Retinal pigment epithelial cell (primary cell): ENCODE measurements at places on chromosomes 2 and 18.

GRCh38 chr2:85254540-85255300 is 73.1 kb downstream of the TGOLN2 start:
- no peak for DNase-seq

- DNase-seq: no peak
Observed at GRCh38 chr2:129004485-129004884, 685.8 kb upstream of the HS6ST1 start.

DNA sequence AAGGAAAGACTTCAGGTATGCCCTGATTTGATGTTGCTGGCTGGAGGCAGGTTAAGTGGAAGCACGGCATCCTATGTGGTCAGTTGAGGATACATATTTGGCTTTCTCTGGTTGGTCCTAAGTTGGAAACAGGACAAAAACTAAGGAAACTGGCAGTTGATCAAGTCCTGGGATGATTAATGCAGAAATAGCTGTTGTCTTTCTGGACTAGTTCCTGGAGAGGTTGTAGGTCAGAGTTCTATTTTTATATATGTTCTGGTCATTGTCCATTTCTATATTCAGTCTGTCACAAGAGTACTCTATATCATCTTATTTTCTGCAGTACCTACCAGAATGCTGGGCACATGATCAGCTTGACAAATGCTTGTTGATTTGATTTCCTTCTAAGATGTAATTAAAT is 4.0 kb upstream of the SLC35F5 start:
- DNase-seq: no peak

GRCh38 chr18:79718126-79718525 is 38.5 kb downstream of the CTDP1 start:
- DNase-seq: no peak

DNA sequence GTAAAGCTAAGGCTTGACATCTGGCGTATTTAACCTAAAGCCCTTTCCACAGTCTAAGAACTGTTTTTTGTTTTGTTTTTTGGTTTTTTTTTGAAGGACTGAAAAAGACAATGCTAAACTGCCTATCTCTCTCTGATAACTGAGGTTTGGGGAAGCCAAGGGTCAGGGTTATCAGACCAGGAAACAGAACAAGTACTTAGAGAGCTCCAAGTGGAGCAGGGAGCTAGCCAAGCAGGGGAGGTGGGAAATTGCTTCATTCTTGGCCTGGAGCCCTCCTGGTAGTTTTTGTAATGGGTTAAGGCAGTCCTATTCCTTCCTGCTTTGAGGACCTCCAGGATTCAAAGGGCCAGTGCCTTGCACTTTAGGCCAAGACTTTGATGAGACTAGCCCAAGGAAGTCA is 154.3 kb upstream of the LTBP1 start:
- no peak for DNase-seq

DNA sequence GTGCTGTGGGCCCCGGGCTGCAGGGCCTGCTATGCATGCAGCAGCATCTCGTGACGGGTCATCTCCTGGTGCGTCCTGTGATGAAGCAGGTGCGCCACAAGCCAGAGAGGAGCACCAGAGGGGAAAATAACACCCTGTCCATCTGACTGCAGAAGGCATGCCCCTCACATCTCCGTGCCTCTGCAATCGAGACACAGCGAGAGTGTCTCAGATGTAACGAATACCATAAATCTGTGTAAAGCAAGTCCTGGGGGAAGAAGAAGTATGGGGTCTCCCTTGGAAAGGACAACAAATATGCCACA is 137.5 kb downstream of the PTGR3 start:
- no peak for DNase-seq

- DNase-seq: peak; percentile 54
Observed at GRCh38 chr2:73823916-73824523, 4.7 kb upstream of the STAMBP start.

DNA sequence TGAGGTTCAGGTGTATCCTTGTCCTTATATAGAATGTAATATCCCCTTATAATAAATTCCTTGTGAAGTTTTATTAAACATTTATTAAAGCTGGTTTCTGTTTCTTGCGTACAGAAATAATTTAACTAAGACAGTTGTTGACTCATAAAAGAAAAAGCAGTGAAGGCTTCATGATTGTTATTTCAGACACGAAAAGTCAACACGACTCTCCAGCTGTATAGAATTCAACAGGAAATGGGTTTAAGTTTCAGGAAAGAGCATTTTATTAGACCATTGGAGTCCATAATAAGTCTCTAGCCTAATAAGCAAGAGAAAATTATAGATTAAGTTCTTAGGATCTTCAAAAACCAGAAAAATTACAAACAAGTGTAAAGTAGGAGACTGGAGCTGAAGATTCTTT is 62.2 kb downstream of the KCNE4 start:
- no peak for DNase-seq

DNA sequence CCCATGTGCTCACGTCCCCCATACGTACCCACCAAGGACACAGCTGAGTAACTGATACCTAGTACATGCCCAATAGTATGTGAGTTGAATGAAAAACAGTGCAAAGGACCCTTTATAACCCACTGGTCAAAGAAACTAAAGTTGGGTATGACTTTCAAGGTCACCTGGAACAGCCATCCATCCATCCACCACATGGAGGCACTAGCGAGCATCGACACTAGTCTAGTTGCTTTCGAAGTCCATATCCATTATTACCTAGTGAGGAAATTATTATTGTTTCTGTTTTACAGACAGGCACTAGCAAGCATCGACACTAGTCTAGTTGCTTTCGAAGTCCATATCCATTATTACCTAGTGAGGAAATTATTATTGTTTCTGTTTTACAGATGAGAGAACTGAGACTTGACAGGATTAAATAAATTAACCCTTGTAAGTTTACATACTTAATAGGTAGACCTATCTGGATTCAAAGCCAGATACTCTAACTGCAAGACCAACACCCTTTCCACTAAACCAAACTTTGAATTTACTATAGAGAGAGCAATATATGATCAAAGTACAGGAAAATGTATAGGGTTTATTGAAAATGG is 233.7 kb downstream of the METTL4 start:
- DNase-seq: no peak

DNA sequence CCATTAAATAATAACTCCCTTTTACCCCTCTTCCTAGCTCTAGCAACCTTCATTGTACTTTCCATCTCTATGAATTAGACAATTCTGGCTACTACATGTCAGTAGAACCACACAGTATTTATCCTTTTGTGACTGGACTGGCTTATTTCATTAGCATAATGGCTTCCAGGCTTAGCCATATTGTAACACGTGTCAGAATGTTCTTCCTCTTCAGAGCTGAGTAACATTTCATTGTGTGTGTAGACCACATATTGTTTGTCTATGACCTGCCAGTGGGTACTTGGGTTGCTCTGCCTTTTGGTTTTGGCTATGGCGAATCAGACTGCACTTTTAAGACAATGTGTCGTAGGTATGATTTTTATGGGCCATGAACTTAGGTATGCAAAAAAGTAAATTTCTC is 20.9 kb downstream of the TSN start:
- no peak for DNase-seq

DNA sequence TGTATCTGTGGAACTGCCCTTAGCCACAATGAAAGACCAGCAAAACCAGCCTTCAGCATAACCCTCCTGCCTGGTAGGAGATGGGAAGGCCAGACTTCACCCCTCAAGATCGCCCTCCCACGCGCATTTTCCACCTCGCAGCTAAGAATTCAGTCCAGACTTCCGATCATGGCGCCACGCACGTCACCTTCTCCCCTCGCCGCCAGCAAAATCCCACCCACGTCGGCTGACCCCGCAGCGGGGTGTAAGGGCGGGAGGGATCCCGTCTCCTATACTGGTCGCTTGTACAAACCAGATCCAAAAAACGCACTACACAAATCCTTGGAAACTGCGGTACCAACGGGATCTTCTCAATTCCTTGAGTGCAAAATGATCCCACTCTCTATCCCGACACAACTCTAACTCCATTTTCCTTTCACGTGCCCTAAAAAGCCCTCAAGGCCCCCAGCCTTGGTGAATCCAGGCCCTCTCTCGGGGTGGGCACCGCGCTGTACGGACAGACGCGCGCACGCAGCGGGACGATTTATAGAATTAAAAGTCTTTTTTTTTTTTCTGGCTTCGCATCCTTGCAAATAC is 1.0 kb upstream of the BMPR2 start:
- DNase-seq: no peak

GRCh38 chr2:10515887-10516286 is 67.8 kb upstream of the ODC1 start:
- no peak for DNase-seq

DNA sequence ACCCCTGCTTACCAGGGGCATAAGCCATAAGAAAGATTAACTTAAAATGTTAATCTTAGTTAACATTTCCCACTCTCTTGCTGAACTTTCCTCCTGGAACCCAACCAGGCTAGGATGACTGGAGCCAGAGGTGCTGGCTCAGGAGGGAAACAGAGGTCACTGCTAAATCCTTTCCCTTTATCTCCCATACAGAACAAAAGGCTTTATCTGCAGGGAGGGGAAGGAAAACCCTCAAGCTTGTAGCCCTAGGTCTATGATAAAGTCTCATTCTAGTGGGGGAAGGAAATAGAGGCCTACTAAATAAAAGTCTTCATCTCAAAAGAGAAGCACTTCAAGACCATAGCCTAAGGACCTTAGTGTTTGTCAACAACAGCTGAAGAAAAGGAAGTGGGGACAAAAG is 18.6 kb downstream of the HIBCH start:
- DNase-seq: no peak

GRCh38 chr2:88269836-88270235 is 99.7 kb downstream of the THNSL2 start:
- DNase-seq: no peak

DNA sequence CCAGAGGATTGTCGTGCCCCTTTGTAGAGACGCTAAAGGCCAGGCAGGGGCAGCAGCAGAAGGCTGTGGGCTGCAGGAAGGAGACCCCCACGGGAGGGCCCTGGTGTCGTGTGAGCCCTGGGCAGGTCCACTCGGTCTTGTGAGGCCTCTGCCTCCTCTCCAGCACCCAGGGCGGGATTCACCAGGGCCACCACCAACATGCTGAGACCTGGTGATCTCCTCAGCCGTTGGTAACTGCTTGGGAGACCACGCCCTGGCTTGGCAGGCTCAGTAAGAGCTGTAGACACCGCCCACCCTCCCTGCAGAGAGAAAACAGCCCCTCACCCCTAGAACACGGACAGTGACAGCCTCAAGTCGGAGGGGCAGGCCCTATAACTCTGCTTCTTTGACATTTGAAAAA is 21.1 kb downstream of the MBP start:
- DNase-seq: no peak

- no peak for DNase-seq
Observed at GRCh38 chr2:108271691-108272253, 16.9 kb upstream of the SULT1C2 start.

GRCh38 chr2:217950401-217950871 is 52.4 kb downstream of the TNS1 start:
- DNase-seq: no peak

DNA sequence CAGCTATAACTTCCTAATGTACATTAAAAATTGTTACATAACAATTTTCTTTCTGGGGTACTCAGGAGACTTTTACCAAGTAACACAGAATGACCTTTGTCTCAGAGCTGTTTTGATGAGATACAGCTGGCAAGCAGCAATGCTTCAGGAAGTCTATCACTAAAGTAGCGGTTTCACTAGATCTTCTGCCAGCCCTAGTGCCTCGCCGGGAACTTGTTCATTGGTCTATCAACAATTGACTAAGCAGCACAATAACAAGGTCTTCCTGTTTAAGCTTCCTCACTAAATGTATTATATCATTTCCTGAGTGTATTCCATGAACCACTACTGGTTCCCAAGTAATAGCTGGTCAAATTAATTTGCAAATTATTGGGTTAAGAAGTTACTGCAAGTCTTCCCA is 69.2 kb downstream of the TRIP12 start:
- DNase-seq: no peak

DNA sequence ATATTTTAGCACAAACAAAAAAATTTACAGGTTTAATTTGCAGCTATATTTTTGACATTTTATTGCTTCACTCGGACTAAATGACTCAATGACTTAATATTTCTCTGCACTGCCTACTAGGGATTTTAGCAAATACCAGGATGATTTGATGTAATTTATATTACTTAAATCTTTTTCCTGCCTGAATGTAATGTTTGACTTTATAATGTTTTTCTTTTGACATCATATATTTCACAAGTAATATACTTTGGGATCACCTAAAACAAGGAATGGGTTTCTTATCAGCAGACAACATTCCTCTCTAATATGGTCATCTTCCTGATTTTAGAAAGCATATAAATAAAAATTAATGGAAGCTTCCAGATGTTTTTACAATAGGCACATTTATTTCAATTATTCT is 253.2 kb upstream of the EPC2 start:
- DNase-seq: no peak

DNA sequence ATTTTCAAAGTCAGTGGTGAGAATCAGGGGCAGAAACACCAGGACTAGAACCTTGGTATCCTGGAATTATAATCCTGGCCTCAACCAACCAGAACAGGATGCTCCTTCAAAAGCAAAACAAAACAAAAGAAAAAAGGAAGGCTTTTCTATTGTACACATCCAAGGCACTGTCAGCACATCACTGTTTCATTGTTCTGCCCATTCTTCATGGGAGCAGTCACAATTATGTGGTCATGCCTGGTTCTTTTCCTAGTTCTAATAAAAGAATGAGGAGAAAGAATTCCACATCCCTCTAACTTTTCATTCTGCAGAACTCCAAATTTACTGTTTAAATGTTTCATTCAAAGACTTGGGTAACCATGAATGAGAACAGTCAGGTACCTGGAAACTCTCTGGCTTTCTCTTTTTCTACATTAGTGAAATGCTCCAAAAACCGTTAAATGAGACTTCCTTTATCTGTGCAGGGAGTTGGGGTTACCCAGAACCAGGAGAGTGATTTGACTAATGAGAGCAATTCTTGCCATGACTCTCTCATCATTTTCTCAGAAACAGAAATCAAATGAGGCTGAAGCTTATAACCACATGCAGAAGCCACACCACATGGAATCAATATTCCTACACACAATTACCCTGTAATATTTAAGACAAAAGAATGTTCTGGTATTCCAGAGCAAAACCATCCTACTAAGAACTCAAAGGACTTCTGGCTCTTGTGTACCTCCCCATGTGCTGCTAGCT is 110.9 kb upstream of the CCDC150 start:
- no peak for DNase-seq

GRCh38 chr2:108614043-108614545 is 79.8 kb downstream of the LIMS1 start:
- no peak for DNase-seq

- no peak for DNase-seq
Observed at GRCh38 chr2:221264318-221264717, 307.8 kb downstream of the EPHA4 start.

DNA sequence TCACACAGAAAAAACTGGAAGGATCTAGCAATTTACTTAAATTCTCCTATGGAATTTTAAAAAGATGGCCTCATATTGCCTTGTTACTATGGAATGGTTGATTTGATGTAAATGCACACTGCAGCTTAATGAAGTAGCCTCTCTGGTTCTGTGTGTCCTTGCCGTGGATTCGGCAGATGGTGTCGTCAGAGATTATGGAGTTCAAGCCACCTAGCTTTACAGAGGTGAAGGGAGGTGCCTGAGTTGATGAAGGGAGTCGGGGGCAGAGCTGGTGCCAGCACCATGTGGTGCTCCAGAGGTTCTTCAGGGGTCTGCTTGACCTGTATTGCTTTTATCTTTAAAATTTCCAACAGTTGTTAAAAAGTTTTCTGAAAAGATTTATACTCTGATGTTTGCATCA is 48.8 kb downstream of the ASAP2 start:
- DNase-seq: no peak
